ENCODE measurements at places on chromosomes 6 and 20.

DNA sequence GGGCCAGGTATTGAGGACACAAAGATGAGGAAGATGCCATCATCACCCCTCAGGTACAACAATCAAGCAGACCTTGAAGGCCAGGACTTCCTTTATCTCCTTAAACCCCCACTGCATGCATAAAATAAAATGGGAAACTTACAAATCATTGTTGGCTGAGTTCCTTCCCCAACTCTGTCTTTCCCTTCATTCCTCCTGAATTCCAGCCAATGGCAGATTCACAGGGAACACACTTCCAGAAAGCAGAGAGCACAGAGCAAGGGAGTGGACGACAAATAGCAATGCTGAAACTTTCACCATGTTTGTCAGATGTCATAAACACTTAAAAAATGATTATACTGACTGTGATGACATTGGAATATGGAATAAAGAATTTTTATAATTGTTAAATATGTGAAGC, 37.3 kb upstream of the NXT1 start:
- no peak for DNase-seq

- DNase-seq, result no peak
Observed at GRCh38 chr20:46967646-46968045, 73.0 kb downstream of the EYA2 start.

DNA sequence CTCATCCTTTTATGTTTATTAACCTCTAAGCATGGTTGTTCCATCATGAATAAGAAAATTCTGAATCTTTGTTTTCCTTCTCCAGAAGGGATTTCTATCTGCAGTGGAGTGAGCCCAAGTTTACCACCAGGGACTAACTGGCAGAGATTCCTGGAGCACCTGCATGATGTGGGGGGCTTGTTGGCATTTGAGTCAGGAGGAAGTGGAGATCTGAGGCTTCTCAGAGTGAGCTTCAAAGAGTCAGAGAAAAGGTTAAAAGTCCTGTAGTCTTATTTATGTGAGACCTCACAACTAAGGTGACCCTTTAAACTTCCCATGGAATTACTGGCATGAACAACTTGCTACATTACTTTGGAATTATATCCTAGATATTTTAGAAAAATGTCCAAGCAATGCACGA, 138.1 kb upstream of the SLC24A3 start:
- DNase-seq, result no peak

DNA sequence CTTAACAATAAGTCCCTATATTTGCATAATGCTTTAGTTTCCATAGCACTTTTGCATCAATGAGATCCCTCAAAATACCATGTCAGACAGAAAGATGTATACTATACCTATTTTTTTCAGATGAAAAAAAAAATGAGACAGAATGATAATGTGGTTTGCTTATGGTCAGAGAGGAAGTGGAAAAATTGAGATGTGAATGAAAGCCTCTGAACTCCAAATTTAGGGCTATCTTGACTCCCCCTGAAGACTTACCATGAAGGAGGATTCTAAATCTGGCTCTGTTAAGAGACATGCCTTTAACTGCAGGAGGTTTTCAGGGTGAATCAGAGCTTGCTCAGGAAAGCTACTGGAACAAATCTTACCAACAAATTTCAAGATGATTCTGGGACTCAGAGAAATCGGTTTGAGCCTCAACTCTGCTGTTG, 176.2 kb downstream of the ISM1 start:
- no peak for DNase-seq

GRCh38 chr20:19826179-19826914, 68.3 kb downstream of the RIN2 start:
- no peak for DNase-seq

DNA sequence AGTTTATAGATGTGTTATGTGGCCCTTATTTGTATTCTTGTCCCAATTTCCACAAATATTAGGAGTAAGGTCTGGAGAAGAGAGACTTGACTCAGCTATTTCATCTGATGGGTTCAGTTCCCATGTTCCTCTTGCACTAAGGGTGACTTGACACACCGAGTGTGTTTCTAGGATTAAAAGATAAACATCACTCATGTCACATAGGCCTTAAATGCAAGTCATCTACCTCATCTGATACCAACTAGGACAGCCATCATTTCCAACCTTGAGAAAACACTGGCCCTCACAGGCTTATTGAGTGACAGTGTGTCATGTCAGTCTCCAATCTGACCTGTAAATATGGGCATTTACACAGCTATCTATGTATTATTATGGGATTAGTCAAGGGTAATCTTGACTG, 53.0 kb upstream of the ADGRF5 start:
- DNase-seq, result no peak

DNA sequence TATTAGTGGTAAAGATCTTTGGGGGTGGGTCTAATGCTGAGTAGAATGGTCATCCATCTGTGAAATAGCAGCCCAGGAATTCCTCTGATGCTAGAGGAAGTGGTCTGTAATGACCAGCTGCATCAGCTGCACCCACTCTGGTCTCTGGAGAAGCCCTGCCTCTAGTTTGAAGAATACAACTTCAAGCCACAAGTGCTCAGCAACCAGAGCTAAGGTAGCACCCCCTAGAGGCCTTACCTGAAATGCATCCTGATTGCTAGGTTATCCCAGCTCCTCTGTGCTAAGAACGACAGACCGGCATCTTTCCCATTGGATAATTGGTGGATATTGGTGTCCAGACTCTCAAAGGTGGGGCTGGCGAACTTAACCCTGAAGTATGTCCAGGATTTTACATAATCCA, 58.2 kb downstream of the DNAH8 start:
- DNase-seq, result no peak

DNA sequence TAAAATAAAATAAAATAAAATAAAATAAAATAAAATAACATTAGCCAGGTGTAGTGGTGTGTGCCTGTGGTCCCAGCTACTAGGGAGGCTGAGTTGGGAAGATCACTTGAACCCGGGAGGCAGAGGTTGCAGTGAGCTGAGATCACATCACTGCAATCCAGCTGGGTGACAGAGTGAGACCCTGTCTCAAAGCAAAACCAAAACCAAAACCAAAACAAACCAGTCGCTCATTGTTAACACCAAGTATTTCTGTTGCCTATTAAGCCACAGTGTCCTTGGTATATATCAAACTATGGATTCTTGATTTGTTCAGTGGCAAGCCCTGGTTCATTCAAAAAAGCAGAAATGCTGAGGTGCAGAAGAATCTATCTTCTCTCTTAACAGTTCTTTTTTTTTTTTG, 65.7 kb downstream of the PYGB start:
- DNase-seq, result no peak
